ENCODE measurements at places on chromosomes 12 and 14.

- DNase-seq: peak; percentile 89
Observed at GRCh38 chr12:46209914-46210872, 58.6 kb downstream of the SLC38A1 start.

DNA sequence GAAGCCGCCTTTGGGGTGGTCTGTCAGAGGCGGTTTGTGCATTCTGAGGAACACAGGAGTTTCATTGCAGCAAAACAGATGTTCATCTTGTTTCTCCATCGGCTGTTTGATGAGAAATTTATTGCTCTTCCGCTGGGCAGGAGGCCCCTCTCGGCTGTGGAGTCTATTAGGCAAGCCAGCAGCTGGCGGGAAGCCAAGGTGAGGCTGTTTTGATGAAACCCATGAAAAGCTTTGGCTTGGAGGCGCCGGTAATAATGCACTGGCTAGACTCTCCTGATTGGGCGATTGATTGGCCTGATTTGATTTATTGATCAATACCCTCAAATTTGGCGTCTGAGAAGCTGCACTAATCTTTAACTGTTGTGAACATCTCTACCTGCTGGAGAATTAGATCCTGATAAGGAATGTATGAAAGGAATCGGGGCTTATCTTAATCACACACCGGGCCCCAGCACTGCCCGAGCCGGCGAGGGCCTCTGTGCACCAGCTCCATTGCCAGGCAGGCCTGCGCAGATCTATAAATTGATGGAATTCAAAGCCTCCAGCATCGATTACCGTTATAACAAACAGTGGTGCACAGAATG, 187.7 kb downstream of the PHETA1 start:
- DNase-seq: no peak

DNA sequence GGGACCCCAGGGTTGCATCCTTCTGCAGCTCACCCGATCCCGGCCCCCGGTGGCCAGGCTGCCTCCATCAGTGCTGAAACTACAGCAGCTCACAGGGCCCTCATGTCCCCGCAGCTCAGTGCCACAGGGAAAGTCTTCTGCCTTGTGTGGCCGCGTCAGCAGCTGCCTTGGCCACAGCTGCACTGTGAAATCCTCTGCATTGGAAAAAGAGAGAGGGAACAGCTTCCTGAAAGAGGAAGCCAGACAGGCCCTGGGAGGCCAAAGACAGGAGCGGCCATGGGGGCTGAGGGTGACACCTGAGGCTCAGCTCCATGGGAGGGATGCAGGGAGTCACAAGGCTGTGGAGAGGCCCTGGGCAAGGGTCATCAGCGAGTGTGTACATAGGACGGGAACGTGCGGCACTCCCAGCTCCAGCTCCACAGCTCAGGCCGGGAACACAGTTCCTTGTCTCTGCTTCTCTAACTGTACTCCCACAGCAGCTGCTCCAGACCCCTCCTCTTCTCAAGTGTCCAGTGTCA, 32.7 kb downstream of the PARP2 start:
- no peak for DNase-seq

DNA sequence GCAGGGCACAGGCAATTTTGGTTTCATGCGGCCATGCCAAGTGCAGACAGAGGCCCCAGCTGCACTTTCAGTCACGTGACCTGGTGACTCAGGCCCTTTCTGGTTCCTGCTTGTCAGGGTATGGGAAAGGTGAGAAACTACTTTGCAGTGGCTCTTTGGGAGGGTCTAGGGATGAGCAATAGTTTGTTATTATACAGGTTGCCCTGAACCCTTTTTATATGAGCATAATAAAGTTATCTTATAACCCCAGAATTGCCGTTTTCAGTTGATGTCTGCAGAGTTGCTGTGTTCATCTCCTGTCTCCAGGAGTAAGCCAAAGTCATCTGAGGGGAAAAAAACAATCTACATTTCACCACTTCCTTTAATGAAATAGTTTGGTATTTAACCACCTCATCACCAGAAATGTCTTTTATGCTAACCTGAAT, 30.9 kb upstream of the EMP1 start:
- peak; percentile 88 for DNase-seq

- DNase-seq: no peak
Observed at GRCh38 chr14:23186913-23187654, 3.6 kb upstream of the SLC7A8 start.

DNA sequence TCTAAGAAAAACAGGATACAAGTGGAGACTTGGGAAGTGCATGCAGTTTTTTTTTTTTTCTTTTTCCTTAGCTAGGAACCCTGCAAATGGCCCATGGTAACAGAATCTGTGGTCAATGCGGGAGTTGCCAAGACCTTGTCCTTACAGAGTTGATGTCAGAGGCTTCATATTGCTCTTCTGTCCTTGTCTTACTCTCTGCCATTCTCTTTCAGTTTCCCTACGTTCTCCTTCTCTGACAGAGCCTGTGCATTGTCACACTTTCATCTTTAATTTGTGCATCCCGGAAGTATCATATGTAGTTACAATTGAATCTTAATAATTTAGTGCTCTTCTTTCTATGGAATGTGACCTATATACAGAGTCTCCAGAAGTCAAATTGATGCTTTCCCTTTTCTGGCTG, 986.9 kb downstream of the TMEM121 start:
- DNase-seq: no peak

Data from activated effector memory CD4-positive, alpha-beta T cell treated with anti-CD3 and anti-CD28 coated beads, Interleukin-2, amount 50 U/mL, for 16 hours (primary cell).